ENCODE measurements at places on chromosomes 7 and 10.

GRCh38 chr7:25864511-25864910 lies 287.5 kb upstream of the NFE2L3 start:
- DNase-seq, result no peak

GRCh38 chr10:70358446-70358845 lies 24.0 kb downstream of the LRRC20 start:
- DNase-seq, result no peak

DNA sequence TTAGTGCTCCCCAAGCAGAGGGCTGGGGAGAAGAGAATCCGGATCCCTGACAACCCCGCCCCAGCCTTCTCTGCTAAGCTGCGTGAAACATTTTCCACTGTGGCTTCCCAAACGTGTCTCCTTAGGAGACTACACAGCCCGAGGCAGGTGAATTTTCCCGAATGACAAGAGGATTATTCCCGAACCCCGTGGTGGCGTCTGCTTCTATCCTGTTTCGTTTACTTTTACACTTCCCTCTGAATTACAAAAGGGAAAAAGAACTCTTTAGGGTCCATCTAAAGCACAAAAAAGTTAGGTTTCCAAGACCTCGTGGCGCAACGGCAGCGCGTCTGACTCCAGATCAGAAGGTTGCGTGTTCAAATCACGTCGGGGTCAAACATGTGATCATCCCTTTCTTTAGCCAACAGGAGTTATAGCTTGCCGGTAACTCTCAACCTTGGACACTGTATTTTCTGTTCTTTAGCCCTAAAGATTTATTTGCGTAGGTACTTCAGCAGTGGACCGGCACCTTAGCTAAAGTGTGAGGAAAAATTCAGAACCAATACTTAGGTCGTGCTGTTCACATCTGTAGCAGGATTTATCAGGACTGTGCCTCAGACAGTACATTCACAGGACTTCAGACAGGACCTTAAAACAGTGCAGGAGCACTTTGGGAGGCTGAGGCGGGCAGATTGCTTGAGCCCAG lies 3.2 kb upstream of the ZNF789 start:
- DNase-seq, result no peak

GRCh38 chr7:155979994-155980393 lies 167.7 kb upstream of the SHH start:
- no peak for DNase-seq

- DNase-seq, result peak; percentile 18
These were observed 27.1 kb upstream of the CC2D2B start for GRCh38 chr10:95880704-95881103.

Measured in GM12892 (cell line).